Posterior cingulate gyrus (tissue), 11 donors: ENCODE measurements at places on chromosomes 2 and 18.
A peak's percentile ranks its signal among the peaks of the same experiment; 100 is the strongest.

- no peak for DNase-seq
Measured at GRCh38 chr2:222943820-222944219, 83.0 kb downstream of the ACSL3 start.

- DNase-seq = no peak
Measured at GRCh38 chr2:98663511-98664090, 55.2 kb downstream of the UNC50 start.

DNA sequence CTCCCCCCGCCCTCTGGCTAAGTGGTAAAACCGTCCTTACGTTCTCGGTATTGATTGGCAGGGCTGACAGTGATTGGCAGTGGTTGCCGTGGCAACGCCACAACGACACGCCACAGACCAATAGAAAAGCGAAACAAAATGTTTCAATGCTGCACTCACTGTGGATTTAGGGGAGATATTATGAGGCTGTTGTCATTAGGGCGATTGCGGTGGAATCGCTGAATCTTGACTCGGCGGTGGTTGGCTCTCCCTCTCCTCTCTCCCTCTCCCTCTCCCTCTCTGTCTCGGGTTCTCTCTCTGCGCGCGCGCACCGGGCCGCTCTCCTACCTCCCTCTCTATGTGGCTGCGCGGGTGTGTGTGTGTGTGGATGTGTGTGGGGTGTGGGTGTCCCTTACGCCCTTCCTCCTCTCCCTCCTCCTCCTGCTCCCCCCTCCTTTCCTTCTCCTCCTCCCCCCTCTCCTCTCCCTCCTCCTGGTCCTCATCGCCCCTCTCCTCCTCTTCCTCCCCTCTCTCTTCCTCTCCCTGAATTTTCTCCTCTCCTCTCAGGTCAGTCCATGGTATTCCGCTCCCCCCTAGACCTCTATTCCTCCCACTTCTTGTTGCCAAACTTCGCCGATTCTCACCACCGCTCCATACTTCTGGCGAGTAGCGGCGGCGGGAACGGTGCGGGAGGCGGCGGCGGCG lies at the start of gene SIX3:
Gene SIX3, plus strand, starts transcription at position 152 of the 684 bp plus-strand sequence. Its CDS starts 403 bp downstream, at position 555.
- no peak for DNase-seq

GRCh38 chr2:175840256-175840655 lies 161.8 kb downstream of the LNPK start:
- DNase-seq = no peak

GRCh38 chr2:147293991-147294824 lies 550.6 kb upstream of the ACVR2A start:
- no peak for DNase-seq

DNA sequence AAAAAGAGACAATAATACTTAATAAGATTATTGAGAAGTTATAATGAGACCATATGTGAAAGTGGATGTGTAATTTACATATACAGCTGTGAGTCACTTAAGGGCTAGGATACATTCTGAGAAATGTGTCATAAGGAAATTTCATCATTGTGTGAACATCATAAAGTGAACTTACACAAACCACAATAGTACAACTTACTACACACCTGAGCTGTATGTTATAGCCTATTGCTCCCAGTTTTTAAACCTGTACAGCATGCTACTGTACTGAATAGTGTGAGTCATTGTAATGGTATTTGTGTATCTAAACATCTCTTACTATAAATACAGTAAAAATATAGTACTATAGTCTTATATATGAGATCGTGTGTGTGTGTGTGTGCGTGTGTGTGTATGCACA lies 1420.3 kb upstream of the PIK3C3 start:
- no peak for DNase-seq

DNA sequence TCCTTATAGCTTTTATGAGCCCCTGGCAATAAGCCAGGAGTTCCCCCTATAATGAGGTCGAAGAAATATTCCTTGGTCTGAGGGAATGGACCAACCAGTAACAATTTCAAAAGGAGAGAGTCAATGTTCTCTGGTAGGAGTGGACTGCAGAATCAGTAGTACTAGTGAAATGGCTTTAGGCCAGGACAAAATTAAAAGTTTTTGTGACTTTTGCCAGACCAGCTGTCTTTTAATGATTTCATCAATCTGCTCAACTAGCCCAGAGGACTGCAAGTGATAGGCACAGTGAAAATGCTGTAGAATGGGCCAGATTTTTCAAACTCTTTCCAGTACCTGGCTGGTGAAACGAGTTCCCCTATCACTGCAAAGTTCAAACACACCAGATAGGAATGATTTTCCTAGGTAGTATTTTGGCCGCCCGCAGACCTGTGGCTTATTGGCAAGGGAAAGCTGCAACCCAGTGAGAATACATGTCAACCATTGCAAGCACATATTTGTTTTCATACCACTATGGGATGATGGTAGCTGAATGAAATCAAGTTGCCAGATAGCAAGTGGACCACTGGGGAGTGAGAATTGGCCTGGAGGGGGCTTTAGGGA lies 45.5 kb downstream of the CERS6 start:
- no peak for DNase-seq

DNA sequence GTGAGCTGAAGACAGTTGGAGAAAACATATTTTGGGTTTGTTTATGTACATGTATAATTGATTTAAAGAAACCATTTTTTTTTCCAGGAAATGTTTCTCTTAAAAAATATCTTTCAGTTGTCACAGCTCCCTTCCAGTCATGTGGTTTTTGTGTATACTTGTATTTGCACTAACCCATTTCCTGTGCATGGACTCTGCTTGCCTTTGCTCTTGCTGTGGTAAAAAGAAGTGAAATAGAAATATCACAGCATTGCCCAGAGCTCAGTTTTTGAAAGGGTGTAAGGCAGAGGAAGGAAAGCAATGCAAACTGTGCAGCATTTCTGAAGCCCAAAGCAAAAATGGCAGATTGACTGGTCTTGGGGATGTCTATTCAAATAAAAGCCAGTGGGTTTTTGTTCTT lies 10.4 kb upstream of the DOCK10 start:
- no peak for DNase-seq

DNA sequence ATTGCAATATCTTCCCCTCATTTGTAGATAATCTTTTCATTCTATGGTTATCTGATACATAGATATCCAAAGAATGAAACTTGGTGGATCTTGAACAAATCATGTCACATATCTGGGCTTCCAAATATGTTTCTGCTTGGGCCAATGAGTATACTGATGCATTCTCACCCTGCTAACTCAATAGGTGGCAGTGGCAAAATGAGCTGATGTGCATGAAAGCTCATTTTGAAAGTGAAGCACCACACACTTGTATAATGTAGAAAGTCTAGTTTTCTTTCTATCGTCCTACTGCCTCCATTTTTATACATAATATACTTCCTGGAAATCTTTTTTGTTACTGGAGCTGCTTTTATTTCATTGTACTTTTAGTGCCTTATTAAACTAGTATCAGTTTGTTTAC lies 208.2 kb downstream of the PRKCE start:
- no peak for DNase-seq

DNA sequence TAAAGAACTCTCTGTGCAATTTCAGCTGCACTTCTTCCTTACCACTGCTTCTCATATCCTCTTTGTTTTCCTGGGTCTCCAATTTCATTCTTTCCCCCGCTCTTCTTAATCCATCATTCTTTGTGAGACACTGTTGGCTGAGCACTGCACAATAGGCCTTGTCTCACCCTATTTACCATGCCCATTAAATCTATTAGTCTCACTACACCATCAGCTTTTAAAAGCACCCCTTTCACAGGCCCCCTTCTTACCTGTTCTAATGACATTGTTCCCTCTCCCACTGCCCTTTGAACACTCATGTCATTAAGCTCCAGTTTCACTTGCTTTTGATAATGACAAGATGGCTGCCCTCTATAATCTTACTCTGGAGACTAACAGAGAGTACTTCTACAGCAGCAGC lies 404.1 kb upstream of the ACVR2A start:
- DNase-seq = no peak

DNA sequence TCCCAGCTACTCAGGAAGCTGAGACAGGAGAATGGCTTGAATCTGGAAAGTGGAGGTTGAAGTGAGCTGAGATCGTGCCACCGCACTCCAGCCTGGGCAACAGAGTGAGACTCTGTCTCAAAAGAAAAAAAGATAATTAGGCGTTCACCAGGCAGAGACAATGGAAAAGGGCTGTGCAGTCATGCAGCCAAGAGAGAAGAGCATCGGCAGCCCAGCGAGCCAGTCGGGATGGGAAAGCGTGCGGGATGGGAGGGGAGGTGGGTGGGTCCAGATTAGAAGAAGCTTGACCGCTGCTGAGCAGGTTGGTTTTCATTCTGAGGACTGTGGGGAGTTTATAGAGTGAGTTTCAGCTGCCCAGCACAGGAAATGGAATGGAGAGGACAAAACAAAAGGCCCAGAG lies 15.0 kb upstream of the CYS1 start:
- no peak for DNase-seq

DNA sequence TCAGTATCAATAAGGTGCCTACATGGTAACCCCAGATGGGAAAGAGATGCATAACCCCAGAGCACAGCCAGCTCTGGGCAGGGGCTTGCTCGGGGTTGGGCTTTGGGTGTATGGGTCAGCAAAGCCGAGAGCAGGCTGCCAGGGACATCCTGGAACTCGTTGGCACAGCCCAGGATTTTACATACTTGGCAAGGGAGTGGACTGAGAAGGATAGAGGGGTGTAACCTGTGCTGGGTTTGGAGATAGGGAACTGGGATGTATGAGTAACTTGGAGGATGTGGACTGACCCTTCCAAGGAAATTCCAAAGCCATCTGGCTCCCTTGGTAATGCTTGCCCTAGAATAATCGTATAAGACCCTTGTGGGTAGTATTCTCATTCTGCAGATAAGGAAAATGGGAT lies 44.2 kb downstream of the GPR39 start:
- no peak for DNase-seq

DNA sequence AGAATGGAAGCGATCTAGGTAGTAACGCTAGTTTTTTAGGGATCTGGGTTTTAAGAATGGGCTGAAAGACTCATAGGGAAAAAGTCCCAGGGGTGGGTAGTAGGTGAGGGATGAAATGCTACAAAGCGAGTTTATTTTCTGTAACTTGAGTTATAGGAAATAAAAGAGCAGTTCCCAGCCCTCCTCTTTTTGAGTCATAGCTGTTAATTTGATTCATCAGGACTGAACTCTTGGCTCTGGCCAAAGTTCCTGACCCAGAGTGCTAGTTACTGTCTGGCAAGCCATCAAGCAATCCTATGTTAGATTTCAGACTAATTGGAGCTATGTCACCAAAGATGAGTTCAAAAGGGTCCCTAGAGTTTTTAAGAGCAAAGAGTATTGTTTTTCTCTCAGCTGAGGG lies 17.4 kb upstream of the NOSTRIN start:
- DNase-seq = no peak

- peak; percentile 86 for DNase-seq
Measured at GRCh38 chr2:240851078-240851991, 17.3 kb upstream of the AGXT start.

- no peak for DNase-seq
Measured at GRCh38 chr2:240711296-240711695, 19.6 kb downstream of the AQP12A start.

- DNase-seq = no peak
Measured at GRCh38 chr2:112760149-112760548, 4.3 kb downstream of the CKAP2L start.

DNA sequence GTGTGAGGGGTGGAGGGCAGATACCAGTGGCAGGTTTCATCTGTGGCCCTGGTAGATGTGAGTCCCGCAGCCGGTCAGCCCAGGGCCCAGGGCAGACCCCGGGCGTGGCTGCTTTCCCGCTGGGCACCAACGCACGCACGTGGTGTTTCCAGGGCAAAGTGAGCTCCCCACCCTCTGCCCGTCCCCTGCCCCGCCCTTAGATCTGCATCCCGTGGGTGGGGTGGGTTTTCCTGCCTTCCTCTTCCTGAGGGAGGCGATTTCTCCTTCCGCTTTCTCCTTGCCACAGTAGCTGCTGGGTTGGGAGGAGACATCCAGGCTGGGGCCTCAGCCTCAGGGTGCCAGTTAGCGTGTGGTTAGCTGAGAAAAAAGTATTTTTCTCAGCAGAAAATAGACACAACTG lies 49.6 kb downstream of the ODC1 start:
- no peak for DNase-seq

DNA sequence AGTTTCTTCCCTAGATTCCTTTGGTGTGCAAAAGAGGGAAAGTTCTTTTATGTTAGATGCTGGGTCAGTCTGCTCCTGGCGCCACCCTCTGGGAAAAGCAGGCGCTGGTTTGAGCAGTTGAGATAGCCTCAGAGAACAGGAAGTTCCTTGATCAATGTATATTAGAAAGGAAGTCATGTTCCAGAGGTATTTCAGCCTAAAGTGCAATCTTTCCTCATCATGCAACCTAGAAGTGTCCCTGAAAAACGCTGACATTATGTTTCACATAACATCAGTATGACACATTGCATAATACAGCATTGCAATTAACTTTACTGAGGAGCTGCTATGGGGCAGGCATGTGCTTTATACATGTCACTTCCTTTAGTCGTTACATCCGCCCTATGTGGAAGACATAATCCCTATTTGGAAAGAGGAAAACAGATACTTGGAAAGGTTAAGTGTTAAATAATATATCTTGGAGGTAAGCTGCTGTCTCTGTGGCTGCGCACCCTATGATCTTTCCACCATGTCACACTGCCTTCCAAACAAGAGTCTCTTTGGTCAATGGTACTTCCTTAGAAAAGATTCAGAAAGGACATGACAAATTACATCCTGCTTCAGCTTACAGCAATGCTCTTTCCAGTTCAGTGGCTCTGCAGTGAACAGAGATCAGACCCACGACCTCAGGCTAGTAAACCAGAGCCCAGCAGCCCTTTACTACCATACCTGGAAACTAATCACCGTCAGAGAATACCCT lies 369.7 kb downstream of the RAD51AP2 start:
- DNase-seq = peak; percentile 11
